Cortex of kidney (tissue), 1 donor: ENCODE measurements at places on chromosomes 2 and 18.

- DNase-seq = no peak
Measured at GRCh38 chr18:27959101-27959500, 217.8 kb downstream of the CDH2 start.

GRCh38 chr2:233961905-233962304 lies 44.7 kb downstream of the TRPM8 start:
- no peak for DNase-seq

DNA sequence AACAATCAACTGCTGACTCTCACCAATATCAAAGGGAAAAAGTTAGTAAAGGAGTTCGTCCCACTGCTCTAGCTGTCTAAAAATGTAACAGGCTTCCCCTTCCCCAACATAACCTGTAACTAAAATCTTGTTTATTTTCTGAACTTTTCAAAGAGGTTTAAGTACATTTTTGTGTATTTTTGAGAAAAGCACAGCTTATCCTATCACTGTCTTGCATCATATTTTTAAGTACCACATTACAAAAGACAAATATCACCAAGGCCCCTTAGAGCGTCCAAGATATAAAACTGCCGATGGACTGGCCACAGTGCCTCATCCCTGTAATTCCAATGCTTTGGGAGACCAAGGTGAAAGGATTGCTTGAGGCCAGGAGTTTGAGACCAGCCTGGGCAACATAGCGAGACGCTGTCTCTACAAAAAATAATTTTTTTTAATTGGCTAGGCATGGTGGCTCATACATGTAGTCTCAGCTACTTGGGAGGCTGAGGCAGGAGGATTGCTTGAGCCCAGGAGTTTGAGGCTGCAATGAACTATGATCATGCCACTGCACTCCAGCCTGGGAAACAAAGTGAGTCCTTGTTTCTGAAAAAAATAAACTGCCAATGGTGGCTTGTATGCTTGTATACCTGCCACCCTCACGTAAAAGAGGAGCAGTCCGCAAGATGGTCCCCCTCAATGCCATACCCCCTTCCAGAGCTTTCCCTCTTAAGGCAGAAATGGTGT lies 21.2 kb upstream of the LAPTM4A start:
- no peak for DNase-seq

DNA sequence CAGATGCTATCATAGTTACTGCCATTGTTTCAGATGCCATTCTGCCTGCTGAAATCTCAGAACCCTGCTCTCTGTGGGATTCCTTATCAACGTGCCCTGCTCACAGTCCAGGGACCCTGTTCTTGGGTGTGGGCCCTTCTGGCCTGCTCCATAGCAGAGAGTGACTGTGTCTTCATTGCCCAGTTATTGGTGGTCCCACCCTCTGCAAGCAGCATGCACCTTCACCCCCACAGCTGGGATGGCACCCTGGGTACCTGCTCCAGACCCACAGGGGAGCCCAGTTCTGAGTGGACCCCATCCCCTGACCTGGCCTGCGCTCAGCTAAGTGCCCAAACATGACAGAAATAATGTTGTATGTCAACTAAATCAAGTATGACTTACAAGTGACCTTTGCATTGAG lies 36.6 kb downstream of the SMIM21 start:
- DNase-seq = no peak

DNA sequence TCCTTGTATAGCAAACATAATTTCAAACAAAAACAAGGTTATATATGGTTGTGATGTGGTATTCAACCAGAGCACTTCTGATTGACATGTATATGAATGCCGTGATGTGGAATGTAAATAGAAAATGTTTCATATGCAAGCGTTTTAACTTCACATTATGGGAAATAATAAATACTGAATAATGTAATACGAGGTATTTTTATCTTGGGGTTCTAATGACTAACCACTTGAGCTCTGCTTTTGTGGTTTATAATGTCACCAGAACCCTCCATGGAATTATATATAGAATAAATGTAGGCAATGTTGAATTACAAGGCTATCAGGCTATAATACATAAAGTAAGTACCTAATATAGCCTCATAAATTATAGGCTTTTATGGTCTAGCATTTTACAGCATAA lies 72.4 kb downstream of the ZNF521 start:
- DNase-seq = no peak

GRCh38 chr2:217774232-217774631 lies 228.6 kb downstream of the TNS1 start:
- no peak for DNase-seq

DNA sequence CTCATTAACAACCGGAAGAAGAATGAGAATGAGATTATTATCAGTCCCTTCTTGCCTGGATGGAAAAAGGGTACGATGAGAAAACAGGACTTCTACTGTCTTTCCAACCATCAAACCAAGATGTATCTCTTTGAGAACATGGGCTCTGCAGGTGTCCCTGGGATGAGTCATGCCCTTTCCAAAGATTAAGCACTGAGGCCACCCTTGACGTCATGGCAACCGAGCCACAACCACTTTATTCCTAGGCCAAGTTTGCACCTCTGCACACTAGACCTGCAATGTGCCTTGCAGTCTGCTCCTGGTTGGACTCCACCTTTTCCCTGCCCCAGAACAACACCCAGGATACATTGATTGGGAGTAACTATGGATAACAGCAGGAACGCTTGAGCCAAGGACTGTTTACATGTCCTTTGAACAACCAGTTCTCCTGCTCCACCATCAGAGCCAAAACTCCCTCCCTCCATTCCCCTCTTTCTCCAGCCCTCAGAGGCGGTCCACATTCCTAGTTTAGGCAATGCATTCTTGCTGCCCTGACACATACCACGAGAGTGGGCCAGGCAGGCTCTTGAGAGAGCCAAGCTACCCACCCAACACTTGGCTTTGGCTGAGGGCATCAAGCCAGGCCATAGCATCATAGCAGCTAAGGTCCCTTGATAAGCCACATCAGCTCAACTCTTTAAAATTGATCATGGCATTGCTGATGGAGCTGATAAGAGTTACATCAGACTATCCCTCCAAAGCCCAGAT lies 310.7 kb downstream of the TNS1 start:
- no peak for DNase-seq

DNA sequence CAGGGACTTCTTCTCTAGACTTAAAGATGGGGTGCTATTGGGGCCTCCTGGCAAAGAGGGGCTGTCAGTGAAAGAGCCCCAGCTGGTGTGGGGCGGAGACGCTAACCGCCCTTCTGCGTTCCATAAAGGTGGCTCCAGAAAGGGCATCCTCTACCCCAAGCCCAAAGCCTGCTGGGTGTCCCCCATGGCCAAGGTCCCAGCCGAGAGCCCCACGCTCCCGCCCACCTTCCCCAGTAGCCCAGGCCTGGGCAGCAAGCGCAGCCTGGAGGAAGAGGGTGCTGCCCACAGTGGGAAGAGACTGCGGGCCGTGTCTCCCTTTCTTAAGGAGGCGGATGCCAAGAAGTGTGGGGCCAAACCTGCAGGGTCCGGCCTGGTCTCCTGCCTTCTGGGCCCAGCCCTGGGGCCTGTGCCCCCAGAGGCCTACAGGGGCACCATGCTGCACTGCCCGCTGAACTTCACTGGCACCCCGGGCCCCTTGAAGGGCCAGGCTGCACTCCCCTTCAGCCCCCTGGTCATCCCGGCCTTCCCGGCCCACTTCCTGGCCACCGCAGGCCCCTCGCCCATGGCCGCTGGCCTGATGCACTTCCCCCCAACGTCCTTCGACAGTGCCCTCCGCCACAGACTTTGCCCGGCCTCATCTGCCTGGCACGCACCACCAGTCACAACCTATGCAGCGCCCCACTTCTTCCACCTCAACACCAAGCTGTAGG lies 15.2 kb downstream of the ARID5A start:
- DNase-seq = no peak

DNA sequence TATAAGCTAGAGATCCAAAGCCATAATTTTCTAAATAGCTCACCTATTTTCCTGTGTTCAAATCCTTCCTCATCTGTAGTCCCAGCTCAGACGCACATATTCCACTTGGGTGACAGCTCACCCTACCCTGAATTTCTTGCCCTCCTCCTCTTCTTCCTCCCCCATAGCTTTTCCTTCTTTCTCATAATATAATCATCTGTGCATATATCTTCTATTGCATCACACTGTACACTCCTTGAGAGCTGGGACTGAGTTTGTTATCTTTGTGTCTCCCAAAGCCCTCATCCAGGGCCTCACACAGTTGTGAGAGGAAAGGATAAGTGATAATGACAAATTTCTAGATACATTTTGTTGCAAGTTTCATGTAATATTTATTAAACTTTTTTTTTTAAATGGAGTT lies 55.9 kb upstream of the RTN4 start:
- DNase-seq = no peak

GRCh38 chr2:38245114-38245641 lies 131.9 kb downstream of the ATL2 start:
- DNase-seq = no peak

GRCh38 chr2:85016446-85016845 lies 45.5 kb downstream of the KCMF1 start:
- no peak for DNase-seq

GRCh38 chr2:105515581-105516415 lies 116.9 kb upstream of the FHL2 start:
- DNase-seq = no peak

DNA sequence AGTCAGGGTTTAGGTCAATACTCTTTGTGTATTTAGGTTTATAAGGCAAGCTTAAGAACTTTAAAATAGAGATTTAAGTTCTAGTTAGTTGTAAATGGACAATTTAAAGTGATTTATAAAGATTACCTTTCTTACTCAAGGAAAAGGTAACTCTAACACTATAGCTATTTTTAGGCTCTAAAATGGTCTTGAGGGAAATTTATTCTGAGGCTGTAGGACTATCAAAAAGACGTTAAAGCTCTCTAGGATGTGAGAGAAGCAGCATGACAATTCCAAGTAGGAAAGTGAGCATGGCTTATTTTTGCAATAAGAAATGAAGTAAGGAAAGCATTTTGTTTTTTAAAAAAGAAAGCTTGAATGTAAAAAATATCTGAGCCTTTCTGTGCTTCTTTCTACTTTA lies 78.1 kb downstream of the ZDBF2 start:
- DNase-seq = no peak

- DNase-seq = no peak
Measured at GRCh38 chr2:70520825-70521224, 32.8 kb downstream of the TGFA start.

- no peak for DNase-seq
Measured at GRCh38 chr2:98502556-98503335, 58.1 kb downstream of the INPP4A start.

- DNase-seq = no peak
Measured at GRCh38 chr2:85694052-85695025, at the start of gene GNLY. GNLY (plus strand) TSS chr2:85694358; CDS start chr2:85694419, 61 bp downstream.

- DNase-seq = no peak
Measured at GRCh38 chr2:557635-558301, 119.4 kb downstream of the TMEM18 start.

DNA sequence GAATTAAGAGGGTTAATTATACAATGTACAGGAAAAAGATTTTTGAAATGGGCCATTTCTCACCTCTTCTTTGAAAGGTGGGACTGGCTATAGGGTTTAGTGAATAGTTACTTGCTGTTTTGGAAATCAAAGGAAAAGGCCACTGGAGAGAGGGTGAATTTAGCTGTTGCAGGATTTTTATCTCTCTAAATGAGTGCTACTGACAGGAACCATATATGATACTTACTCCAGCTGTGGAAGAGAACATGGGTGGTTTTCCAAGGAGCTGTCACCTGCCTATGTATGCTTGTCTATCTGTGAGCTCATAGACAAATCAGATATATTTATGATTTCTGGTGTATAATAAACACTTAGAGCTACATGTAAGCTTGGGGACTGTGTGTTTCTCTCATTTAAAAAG lies 430.4 kb downstream of the MTX2 start:
- no peak for DNase-seq

GRCh38 chr18:49640741-49641140 lies 78.9 kb downstream of the LIPG start:
- DNase-seq = no peak

DNA sequence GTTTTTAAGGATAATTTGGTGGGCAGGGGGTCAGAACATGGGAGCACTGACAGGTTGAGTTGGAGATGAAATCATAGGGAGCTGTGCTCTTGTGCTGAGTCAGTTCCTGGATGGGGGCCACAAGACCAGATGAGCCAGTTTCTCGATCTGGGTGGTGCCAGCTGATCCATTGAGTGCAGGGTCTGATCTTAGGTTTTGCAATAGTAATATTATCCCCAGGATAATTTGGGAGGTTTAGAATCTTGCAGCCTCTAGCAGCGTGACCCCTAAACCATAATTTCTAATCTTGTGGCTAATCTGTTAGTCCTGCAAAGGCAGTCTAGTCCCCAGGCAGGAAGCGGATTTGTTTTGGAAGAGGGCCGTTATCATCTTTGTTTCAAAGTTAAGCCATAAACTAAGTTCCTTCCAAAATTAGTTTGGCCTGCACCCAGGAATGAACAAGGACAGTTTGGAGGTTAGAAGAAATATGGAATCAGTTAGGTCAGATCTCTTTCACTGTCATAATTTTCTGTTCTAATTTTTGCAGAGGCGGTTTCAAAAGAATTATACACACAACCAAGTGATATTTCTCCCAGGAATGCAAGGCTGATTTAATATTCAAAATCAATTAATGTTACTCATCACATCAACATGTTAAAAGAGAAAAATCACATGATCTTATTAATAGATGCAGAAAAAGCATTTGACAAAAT lies 23.0 kb downstream of the DBI start:
- DNase-seq = no peak

- no peak for DNase-seq
Measured at GRCh38 chr18:26536664-26537063, 11.7 kb downstream of the KCTD1 start.

- no peak for DNase-seq
Measured at GRCh38 chr18:75341267-75341666, 86.2 kb downstream of the SMIM21 start.

DNA sequence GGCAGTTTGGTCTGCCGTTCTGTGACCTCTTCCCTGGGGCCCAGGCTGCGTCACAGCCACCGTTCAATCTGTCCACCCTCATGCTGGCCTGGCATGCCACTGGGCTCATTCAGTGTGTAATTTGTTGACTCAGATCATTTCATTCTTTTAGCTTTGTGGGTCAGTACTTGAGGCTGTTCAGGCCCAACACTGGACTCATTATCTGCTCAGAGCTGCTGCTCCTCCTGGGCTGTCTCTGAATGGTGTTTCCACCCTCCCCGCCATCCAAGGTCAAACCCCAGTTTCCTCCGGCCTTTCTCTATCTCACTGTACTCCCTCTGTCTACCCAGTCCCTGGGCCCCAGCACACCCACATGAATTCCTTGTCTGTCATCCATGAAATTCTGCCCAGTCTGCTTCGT lies 152.4 kb upstream of the NCK2 start:
- no peak for DNase-seq

DNA sequence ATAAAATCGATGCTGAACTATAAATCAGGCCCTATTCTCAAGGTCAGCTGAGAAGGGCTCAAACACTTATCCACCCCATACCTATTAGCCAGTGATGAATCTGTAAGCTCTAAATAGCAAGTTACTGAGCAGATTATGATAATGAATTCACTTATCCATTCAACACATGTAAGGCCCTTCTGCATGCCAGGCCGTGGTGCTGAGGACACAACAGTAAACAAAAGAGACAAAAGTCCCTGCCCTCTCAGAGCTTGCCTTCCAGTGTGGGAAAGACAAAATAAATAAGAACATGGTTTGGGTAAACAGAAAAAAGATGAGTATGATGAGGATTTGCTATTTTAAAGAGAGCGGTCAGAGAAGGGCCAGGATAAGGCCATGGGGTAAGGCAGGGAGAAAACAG lies 11.7 kb downstream of the TTC32 start:
- DNase-seq = no peak
